ENCODE measurements at places on chromosomes 1 and 21.
A peak's percentile ranks its signal among the peaks of the same experiment; 100 is the strongest.

DNA sequence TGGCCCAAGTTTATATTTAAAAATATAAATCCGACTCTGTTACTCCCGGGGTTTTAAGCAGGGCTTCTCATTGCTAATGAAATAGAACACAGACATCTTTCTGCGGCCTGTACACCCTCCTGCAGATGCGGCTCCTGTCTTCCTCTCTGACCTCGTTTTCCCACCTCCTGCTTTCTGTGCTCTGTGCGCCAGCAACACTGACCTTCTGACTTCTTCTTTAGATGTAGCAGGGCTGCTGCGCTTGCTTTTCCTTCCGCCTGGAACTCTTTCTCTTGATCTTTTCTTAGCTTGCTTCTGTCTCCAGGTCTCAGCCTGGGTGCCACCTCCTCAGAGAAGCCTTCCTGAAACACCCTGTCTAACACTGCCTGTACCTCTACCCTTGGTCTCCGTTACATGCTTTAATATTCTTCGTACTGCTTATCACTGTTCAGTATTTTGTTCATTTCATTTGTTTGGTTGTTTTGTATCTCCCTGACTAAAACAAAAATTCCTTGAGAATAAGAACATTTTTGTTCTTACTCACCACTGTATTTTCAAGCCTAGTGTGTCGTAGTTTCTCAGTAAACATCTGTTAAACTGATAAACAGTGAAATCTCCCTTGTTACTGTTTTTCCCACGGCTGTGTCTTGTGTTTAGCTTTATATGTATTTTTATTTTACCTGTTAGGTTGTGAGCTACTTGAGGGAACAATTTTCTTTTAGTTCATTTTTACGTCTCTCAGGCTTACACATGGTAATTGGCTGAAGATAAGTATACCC is 79.0 kb downstream of the ST3GAL3 start:
- no peak for DNase-seq

GRCh38 chr1:198671136-198671535 is 32.3 kb downstream of the PTPRC start:
- DNase-seq: no peak

DNA sequence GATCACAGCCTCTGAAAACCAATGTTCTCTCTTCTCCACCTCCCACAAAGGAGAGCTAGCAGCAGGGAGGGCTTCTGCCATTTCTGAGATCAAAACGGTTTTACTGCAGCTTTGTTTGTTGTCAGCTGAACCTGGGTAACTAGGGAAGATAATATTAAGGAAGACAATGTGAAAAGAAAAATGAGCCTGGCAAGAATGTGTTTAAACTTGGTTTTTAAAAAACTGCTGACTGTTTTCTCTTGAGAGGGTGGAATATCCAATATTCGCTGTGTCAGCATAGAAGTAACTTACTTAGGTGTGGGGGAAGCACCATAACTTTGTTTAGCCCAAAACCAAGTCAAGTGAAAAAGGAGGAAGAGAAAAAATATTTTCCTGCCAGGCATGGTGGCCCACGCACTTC is 35.8 kb upstream of the TDRD10 start:
- DNase-seq: no peak

GRCh38 chr1:215568299-215568692 is 1.2 kb downstream of the KCTD3 start:
- DNase-seq: no peak

GRCh38 chr1:52141513-52142219 is at the start of gene ZFYVE9:
ZFYVE9 (plus strand) TSS chr1:52142089; CDS start chr1:52233207, 91,118 bp downstream.
- peak; percentile 86 for DNase-seq

DNA sequence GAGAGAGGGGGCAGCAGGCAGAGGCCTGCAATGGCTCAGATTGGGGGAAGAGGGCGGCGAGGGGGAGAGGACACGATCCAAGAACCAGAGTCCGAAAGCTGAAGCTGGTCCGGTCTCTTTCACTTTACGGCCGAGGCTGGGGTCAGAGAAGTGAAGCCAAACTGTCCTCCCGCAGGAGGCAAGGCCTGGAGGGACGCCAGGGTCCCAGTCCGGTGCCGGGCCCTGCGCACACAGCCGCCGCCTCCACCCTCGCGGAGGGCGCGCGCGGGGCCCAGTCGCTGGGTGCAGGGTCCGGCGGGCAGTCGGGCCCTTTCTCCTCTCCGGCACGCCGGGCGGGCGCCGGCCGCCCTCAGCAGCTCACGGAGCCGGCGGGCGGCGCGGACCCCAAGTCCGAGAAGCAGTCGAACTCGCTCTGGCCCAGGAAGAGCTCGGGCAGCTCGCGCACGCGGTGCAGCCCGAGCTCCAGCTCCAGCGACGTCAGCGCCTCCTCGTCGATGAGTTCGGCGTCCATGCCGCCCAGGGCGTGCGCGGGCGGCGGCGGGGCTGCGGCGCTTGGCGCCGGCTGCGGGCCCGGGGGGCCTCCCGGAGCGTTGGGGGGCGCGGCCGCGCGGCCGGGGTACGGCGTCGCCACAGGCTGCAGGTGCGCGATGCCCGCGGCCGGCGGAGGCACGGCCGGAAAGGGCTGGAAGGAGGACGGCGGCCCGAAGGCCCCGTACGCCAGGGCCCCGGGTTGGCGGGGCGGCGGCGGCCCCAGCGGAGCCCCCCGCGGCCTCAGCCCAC is 749 bp downstream of the CITED4 start:
- DNase-seq: peak; percentile 87

DNA sequence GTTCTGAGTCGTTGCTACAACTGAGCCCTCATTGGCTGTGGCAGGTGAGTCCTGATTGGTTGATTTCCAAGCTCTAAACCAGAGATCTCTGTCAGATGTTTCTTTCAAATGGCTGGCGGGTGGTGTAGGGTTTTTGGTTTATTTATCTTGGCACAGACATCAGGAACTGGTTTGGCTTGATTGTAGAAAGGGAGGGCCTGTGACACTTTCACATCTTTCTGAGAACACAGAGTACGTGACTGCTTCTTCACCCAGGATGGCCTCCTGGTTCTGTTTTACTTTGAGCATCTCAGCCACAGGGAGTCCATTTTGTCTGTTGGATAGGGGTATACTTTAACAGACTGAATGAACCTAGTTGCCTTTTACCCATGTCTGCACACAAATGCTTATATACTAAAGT is 89.4 kb upstream of the GPR52 start:
- DNase-seq: no peak

GRCh38 chr1:232183266-232183800 is 446.6 kb downstream of the SIPA1L2 start:
- no peak for DNase-seq

GRCh38 chr1:181111559-181111958 is 23.1 kb downstream of the IER5 start:
- no peak for DNase-seq

GRCh38 chr21:29297483-29298347 is 1.0 kb upstream of the BACH1 start:
- no peak for DNase-seq

All from NCI-H2029 (cell line).